ENCODE measurements at places on chromosomes 16 and 17.

GRCh38 chr17:28249706-28250105 lies 69.3 kb upstream of the TMEM97 start:
- no peak for DNase-seq

DNA sequence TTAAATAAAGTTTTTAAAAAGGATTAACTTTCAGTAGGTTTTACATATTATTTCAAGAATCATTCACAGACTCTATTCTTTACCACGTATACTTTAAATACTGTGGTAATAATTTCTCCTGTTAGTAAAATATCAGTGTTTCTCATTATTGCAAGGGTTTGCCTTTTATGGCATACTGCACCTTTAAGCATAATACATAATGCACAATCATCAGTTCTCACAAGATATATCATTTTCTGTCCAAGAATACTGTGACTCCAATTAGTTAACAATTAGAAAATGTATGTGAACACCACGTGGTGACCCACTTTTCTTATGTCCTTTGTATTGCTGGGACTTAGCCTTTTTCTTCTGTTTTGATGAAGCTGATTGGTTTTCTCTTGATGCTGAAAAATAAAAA lies 25.7 kb downstream of the NME2 start:
- no peak for DNase-seq

GRCh38 chr17:77738751-77739531 lies 219.6 kb upstream of the TNRC6C start:
- peak; percentile 15 for DNase-seq

GRCh38 chr17:70321352-70321751 lies 152.0 kb downstream of the KCNJ2 start:
- DNase-seq: no peak

- DNase-seq: no peak
Measured at GRCh38 chr17:5181509-5182305, 10.0 kb downstream of the ZNF594 start.

- DNase-seq: no peak
Measured at GRCh38 chr17:13209081-13209480, 191.3 kb upstream of the ELAC2 start.

DNA sequence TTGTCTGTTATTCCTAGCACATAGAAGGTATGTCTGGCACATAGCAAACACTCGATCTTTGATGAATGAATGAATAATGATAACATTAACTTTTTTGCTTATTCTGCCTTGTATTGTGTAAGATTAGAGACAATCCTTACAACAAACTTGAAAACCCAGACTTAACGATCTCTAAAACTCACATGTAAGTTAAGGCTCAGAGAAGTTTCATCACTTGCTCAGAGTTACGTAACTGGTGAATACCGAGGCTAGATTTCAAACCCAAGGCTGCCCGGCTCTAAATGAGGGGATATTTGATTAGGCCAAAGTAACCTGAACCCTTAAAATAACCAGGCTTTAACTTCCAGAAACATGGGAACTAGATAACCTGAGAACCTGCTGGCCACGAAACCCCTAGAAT lies 22.3 kb downstream of the CAPNS2 start:
- DNase-seq: no peak

All from adrenal gland (tissue), 19 donors.